ENCODE measurements at places on chromosomes 4 and X. TPM values are rescaled to one million over a fixed set of nuclear protein-coding genes. Genes with fewer than 3 reads are reported as not detected.

Gene SPACA5
- not detected for polyA plus RNA-seq

DNA sequence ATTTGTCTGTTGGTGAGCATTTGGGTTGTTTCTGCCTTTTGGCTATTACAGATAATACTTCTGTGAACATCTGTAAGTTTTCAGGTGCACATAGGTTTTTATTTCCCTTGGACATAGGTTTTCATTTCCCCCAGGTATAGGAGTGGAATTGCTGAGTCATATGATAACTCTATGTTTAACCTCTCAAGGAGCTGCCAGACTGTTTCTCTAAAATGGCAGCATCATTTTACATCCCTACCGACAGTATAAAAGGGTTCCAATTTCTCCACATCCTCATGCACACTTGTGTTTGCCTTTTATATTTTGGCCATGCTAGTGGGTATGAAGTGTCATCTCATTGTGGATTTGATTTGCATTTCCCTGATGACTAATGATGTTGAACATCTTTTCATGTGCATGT lies 53.5 kb downstream of the TMEM164 start:
- no peak for DNase-seq

DNA sequence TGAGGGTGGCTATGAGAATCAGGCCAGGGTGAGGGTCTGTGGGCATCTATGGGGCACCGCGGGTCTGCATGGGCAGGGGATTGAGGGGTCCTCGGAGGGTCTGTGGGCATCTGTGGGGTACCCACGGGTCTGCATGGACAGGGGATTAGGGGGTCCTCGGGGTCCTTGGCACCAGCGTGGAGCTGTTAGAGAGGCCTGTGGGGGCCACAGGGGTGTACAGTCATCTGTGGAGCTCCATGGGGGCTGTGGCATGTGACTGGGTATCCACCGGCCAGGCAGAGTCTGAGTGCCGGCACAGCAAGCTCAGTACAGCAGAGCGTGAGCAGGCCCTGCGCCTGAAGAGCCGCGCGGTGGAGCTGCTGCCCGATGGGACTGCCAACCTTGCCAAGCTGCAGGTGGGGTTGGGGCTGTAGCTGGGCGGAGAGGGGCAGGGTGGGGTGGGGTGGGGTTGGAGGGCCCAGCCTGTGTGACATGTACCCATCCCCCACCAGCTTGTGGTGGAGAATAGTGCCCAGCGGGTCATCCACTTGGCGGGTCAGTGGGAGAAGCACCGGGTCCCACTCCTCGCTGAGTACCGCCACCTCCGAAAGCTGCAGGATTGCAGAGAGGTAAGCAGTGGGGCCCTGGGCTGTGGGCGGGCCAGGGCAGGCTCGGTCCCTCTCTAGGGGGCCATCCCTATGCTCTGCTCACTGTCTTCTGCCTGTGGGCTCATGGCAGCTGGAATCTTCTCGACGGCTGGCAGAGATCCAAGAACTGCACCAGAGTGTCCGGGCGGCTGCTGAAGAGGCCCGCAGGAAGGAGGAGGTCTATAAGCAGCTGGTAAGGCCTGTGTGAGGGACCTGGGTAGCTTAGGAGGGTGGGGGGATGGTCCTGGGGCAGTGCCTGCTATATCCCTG lies 12.9 kb downstream of the CCDC22 start:
- no peak for DNase-seq

DNA sequence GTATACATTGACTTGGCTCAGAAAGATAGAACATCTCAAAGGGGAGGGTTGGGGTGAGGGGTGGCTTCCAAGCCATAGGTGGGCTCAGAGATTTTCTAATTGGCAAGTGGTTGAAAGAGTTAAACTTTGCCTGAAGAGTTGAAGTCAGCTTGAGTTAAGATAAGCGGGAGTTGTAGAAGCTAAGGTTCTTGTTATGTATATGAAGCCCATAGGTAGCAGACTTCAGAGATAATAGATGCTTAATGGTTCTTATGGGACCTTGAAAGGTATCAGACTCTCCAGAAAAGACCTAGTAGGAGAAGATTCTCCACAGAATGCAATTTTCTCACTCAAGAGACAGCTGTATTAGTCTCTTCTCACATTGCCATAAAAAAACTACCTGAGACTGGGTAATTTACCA lies 599.1 kb upstream of the CPEB2 start:
- no peak for DNase-seq

- DNase-seq: no peak
Measured at GRCh38 chrX:57918750-57919436, 8.6 kb upstream of the ZXDA start.

- DNase-seq: no peak
Measured at GRCh38 chrX:72392042-72392441, 86.3 kb upstream of the CITED1 start.

Gene FGG
- not detected for polyA plus RNA-seq

Gene MAOB
- 0.52 TPM for polyA plus RNA-seq

GRCh38 chrX:20333672-20334071 lies 67.0 kb upstream of the RPS6KA3 start:
- DNase-seq: no peak

Measured in AG04450 (cell line).